ENCODE measurements at places on chromosomes 2 and 18.

DNA sequence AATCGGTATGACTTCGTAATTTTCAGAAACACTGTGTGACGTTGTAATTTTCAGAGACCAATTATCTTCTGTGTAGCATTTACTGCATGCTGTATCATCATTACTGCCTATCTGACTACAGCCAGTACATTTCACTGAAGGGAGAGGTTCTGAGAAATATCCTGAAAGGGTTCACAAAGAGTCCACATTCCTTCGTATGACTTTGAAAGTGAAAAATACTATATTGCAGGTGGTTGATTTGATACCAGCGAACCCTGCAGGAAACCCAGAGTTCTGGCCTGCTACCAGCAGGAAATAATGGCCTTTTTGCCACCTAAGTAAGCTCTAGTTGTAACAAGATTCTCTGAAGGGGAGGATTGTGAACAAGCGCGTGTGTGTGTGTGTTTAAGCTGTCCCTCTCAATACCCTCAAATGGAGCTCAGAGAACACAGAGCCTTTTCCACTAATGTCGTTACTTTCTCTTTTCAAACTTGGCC, 155.5 kb downstream of the ARHGAP28 start:
- no peak for DNase-seq

DNA sequence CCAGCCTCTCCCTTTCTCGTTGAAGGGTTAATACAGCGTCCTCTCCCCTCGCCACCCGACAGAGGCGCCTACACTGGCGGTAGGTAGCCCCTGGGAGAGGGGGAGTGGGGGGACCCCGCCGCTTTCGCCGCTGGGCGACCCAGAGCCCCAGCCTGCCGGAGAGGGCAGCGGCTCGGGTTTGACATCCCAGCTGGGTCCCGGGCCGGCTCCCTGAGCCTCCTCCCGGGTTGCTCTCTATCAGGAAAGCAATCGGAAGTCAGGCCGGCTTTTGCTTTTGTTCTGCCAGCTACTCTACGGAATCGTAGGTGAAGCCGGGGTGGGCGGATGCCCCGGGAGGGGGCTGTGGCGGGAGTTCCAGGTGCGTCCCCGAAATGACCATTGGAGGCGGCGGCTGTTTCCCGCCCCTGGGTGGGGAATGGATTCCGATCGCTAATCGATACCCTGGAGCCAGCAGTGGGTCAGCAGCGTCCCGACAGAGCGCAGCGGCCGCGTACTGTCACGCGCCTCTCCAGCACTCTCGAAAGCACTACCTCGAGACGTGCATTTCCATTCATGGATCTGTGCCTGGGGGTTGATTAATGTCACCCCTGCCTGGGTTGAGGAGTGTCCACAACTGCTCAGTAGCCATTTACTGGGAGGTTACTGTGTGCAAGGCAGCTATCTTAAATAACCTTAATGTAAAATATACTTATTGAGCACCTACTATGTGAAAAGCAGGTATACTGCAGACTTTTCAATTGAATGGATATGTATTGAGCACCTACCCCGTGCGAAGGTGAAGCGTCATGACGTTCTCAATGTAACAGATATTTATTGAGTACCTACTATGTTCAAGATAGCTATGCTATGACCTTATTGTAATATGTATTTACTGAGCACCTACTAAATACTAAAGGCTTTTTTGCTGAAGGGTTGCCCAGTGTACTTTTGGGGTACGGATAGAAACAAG, 1.1 kb downstream of the MAPK4 start:
- no peak for DNase-seq

DNA sequence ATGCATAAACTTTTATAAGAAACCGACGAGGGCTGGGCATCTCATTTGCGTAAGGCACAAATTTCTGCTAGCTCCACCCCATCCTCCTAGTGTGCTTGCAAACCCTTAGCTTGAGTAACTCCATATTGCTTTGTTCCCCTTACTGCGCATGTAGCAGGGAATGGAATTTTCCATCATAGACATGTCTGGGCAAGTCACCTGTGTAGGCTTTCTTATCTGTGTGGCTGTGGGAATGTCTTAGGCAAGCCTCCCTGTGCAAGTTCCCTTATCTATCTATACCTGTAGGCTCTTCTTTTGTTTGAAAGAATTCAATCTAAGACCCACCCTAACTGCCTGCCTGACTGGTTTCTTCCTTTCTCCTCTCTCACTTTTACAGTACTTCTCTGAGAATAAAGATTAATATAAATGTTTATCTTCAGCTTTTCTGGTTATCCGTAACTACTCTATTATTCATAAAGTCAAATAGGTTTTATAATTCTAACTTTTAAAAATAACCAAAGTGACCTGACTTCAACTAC, 217.6 kb upstream of the FIGN start:
- no peak for DNase-seq

GRCh38 chr2:81495556-81495955, 1191.0 kb upstream of the LRRTM1 start:
- DNase-seq = no peak

DNA sequence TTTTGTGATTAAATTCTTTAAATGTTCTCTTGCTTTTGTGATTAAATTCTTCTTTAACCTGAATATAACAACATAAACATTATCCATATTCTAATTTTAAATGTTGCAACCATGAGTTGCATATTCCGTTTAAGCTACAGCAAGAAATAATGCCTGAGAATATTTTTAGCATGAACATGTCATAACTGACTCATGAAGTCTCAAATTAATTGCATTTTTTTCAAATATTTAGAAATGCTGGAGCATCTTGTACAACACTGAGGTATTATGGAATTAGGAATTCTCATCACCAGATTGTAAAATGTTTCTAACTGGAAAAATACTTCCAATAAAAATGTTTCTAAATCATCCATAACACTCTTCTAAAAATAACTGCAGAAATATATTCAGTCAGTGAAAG, 14.7 kb downstream of the ROCK2 start:
- no peak for DNase-seq

- no peak for DNase-seq
Measured at GRCh38 chr2:199870581-199870980, 19.6 kb upstream of the FTCDNL1 start.

DNA sequence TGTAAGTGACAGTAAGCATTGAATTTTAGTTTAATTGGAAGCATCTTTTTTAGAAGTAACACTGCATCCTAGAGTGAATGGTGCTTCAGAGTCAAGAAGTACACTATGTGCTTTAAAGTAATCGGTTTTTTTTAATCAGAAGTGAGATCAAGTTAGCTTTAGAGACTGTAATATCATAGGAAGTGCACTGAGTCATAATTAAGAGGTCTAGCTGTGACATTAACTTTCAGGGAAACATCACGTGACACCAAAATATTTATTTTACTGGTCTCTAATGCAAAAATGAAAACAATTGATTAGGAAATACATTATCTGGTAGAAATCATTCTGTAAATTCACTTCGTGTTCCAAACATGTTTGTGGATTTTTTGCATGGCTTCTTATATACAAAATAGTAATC, 55.3 kb upstream of the KYNU start:
- no peak for DNase-seq

Data from D721Med (cell line).